Stimulated activated CD8-positive, alpha-beta memory T cell treated with anti-CD3 and anti-CD28 coated beads, Interleukin-7, amount 100 ng/mL, for 24 hours (primary cell): ENCODE measurements at places on chromosomes 16 and 17.

GRCh38 chr17:82091264-82092066 is 6.6 kb downstream of the FASN start:
- DNase-seq, result no peak

DNA sequence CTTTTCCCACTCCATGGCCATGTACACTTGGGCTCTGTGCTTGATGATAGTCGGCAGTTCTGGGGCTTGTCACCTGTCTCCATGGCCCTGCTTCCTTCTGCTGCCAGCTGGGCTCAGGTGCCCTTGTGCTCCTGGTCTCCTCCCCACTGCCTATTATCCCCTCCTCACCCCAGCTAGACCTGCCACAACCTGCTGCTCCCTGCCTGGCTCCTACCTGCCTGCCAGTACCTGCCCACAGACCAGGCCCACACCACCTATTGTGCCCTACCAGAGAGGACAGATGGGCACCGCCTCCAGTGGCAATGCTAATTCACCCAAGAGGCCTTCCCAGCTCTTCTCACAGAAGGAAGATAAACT is 538 bp upstream of the RAPGEFL1 start:
- no peak for DNase-seq

DNA sequence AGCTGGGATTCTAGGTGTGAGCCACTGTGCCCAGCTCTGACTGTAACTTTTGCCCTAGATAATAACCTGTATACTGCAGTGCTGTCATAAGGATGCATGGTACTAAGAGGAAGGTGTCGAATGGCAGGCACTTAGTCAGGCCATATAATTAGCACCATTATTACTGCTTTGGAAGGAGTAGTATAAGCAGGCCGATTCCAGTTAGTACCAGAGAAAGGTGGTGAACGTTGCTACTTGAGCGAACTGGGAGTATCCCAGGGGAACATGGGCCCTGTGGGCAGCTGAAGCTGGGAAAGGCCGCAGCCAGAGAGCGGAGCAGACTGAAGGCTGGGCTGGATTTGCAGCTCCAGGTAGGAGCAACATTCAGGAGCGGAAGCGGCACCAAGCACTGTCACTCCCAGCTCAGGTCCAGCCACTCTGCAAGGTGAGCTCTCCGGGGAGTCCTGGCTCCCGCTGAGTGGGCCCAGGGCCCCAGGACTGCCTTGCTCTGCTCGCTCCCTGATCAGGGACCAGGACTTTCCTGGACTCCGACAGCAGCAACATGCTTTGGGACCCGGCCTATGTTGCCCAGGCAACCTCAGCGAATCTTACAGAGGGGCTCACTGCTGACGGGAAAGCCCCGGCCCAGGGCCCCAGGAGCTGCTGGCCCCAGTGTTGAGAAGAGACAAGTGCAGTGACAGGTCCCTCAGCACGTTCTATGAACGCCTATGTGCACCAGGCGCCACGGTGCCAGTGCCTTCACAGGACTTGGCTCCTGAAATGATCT is 28.6 kb downstream of the C16orf74 start:
- no peak for DNase-seq

DNA sequence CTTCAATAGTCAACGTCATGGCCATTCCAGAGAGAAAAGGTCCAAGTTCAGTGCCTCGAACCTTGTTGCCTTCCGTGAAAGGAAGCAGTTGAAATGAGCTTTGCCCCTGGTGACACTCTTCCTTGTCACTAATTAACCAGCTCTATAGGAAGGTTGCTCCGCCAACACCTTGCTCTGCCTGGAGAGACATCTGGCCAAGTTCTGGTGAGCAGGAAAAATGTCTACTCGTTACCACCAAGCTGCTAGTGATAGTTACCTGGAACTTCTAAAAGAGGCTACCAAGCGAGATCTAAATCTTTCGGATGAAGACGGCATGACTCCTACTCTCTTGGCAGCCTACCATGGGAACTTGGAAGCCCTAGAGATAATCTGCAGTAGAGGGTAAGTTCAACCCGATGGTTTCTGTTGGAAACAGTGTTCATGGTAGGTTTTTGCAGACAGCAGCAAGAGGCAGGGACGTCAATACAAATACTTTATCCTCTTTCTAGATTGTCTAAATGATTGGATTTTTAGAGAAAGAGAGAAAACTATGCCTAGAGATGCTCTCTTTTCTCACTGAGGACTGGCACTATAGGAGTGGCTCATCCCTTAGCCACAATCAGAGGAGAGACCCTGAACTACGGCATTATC is at the start of gene ANKS4B:
Gene ANKS4B, plus strand, starts transcription at position 179 of the 630 bp plus-strand sequence. Its CDS starts 39 bp downstream, at position 218.
- DNase-seq, result no peak

- no peak for DNase-seq
Observed at GRCh38 chr17:794876-795275, 12.7 kb downstream of the MRM3 start.

DNA sequence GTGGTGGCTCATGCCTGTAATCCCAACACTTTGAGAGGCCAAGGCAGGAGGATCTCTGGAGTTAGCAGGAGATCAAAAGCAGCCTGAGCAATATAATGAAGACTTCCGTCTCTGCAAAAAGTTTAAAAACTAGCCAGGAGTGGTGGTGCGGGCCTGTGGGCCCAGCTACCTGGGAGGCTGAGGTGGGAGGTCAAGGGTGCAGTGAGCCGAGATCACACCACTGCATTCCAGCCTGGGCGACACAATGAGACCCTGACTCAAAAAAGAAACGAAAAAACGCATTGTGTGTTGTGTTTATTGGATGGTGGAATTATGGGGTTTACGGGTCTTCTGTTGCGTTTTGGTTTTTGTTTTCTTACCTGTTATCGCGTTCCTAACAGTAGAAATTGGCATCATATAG is 863 bp upstream of the DDX19A start:
- DNase-seq, result no peak

DNA sequence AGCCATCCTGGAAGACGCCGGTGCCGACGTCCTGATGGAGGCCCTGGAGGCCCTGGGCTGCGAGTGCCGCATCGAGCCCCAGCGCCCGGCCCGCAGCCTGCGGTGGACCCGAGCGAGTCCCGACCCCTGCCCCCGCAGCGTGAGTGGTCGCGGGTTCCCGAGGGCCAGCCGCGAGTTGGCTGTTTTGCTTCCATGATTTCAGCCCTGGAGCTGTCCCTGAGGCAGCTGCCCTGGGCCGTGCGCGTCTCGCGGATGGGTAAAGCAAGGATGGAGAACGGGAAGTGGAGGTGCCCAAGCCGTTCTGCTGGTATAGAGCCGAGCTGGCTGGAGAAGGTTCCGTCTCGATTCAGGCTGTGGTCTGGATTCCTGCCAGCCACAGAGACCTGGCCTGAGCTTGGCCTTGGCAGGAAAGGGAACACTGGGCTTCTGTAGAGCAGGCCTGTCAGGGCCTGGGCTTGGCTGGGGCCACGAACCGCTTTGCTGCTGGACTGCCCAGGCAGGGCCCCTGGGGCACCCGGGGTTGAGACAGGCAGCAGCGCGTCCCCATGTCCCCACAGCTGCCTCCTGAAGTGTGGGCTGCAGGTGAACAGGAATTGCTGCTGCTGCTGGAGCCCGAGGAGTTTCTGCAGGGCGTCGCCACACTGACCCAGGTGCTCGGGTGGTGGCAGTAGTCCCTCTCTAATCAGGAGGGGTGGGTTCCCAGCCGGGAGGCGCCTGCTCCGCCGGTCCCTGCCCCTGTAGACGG is 941 bp upstream of the MRPS34 start:
- DNase-seq, result no peak

- no peak for DNase-seq
Observed at GRCh38 chr17:73588891-73589290, 55.4 kb downstream of the SDK2 start.
